ENCODE measurements at places on chromosomes 3 and 15.

- DNase-seq: peak; percentile 63
Observed at GRCh38 chr15:40340038-40340739, 550 bp downstream of the CCDC9B start.

GRCh38 chr3:42608581-42608980 is 8.1 kb downstream of the NKTR start:
- no peak for DNase-seq

GRCh38 chr3:167798443-167798842 is 62.9 kb downstream of the SERPINI1 start:
- no peak for DNase-seq

DNA sequence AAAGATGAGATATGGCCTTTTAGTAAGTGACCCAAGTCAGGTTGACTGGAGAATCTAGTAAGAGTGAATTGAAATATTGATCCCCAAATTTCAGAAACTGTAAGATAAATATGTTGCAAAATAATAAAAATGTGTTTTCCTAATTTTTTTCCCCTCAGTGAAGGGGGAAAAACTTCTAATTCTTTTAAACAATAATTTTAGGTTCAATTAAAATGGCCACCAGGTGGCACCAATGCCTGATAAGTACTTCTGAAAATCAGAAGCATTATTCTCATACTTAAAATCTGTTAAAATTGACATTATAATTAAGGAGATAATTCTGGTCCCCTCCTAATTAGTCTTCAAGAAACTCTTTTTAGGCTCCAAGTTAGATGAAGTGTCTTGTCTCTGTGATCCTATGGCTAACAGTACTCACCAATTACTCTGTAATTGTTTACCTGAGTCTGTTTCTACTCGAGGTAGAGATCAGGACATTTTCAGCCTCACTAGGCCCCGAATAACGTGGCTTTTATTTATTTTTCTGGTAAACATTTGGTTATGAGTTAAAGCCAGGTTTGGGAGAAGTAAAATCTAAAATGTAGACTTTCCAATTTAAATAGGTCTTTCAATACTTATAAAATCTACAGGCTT is 52.6 kb downstream of the NMD3 start:
- DNase-seq: no peak

- no peak for DNase-seq
Observed at GRCh38 chr3:28008235-28008634, 233.2 kb upstream of the CMC1 start.

- DNase-seq: no peak
Observed at GRCh38 chr3:69817988-69818387, 78.7 kb downstream of the MITF start.

DNA sequence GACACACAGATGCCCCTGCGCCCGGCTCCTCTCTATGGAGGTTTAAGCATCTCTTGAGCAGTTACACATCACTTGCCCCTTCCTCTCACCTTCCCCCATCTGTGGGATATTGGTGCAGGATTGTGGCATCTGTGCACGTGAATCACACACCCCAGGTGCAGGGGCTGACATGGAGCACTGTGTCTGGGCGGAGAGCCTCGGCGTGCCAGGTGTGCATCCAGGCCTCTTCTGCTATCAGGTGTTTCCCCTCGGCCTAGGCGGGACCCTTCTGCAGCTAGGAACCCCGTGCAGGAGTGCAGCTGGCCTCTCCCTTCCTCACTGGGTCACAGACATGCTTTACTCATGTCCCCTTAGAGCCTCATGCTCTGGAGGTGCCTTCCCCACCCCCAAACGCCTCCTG is 33.4 kb upstream of the MUC13 start:
- no peak for DNase-seq

- DNase-seq: no peak
Observed at GRCh38 chr3:37920156-37920699, 58.5 kb downstream of the CTDSPL start.

- DNase-seq: no peak
Observed at GRCh38 chr3:59424268-59425010, 374.6 kb upstream of the CFAP20DC start.

- no peak for DNase-seq
Observed at GRCh38 chr3:159761848-159762635, 226.6 kb upstream of the IL12A start.

- DNase-seq: no peak
Observed at GRCh38 chr3:112786881-112787579, 59.6 kb downstream of the CD200R1L start.

DNA sequence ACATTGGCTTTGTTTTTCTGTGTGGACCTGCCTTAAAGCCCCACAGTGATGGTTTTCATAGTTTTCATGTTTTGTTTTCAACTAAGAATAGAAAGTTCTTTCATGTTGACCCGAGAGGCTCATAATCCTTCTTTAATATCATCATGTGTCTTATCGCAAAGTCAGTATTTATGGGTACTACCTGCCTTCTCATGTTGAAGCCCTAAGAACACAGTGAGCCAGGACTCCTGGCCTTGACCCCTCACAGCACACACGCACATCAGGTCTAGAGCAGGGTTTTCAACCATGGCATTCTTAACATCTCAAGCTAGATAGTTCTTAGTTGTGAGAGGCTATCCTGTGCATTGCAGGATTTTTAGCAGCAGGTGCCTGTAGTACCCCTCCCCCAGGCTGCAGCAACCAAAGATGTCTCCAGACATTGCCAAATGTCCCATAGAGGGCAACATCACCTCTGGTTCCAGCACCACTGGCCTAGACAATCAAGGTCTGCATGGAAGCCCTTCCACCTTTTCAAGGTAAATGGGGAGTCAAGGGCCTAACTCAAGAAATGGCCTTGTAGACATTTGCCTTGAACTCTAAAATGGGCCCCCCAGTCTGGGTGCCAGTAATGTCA is 118.3 kb downstream of the MTHFS start:
- DNase-seq: no peak
